Kasumi-1 (cell line): ENCODE measurements at places on chromosomes 1 and 21.

GRCh38 chr1:157081707-157082106 lies 17.9 kb downstream of the ETV3L start:
- no peak for DNase-seq

GRCh38 chr1:24990779-24991641 lies 60.9 kb upstream of the RUNX3 start:
- no peak for DNase-seq

GRCh38 chr1:21260405-21261125 lies 29.7 kb downstream of the ECE1 start:
- DNase-seq: no peak

GRCh38 chr1:240598216-240599001 lies 13.5 kb downstream of the GREM2 start:
- no peak for DNase-seq

DNA sequence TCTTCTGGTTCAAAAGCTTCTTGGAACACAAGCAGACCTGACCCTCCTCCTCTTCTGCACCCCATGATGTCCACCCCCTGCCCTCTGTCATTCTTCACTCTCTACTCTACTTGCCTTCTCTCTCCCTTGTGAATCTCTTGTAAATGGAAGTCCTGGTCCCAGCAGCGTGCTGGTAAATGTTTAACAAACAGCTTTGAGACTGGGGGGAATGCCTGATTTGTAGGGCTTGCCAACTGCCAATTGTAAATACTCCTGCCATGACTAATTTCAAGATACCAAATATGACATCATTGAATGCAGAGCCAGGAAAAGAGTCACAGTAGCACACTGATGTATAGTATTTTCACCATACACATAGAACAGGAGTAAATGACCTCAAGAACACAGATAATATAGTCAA lies 40.9 kb upstream of the LRRN2 start:
- no peak for DNase-seq

GRCh38 chr1:158999316-159000069 lies 10.2 kb upstream of the IFI16 start:
- DNase-seq: no peak

- DNase-seq: no peak
Observed at GRCh38 chr1:5479876-5480646, 512.2 kb downstream of the NPHP4 start.

DNA sequence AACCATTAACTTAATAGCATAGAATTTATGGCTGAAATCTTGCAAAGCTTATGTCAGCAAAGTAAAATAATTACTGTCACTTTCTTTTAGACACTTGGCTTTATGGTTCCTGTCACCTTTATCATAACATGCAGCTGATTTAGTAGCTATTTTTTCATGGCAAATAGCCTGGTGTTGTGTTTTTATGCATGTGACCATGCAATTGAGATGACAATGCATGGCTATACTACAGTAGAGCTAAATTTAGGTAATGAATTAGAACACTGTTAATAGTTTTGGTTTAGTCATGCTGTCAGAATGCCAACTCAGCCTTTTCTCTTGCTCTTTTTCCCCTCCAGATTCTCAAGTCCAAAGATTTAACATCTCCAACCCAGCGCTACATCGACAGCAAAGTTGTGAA lies 88.6 kb downstream of the TGFB2 start:
- no peak for DNase-seq

DNA sequence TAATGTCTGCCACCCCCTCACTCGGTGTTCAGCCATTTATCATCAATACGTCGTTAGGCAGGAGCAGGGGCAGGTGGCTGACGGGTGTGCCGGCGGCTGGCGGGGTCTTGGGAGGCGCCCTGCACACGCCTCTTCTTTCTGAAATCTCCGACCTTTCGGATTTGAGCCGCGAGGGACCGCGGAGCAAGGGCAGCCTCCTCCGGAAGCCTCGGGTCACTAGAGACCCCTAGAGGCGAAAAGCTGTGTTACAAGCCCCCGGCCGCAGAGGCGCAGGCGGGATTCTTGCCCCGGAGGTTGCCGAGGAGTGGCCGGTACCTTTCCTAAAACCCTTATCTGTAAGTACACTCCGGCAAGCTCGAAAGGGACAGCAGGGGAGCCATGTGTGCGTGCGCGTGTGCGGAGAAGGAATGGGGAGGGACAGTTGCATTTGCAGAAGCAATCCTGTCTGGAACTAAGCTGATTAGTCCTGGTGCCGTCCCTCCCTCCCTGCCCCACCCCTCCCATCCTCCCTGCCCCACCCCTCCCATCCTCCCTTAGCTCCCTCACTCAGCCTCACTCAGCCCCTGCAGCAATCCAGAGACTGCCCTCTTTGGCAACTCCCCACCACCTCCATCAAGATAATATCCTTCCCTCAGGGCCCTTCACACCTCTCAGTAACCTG lies 11.0 kb downstream of the BRINP2 start:
- peak; percentile 20 for DNase-seq
